Jurkat, Clone E6-1 (cell line): ENCODE measurements at places on chromosomes 6 and 20.

- DNase-seq: no peak
Observed at GRCh38 chr6:43744931-43745727, 24.9 kb upstream of the VEGFA start.

GRCh38 chr6:158452191-158452590 is 107.7 kb upstream of the TMEM181 start:
- DNase-seq: no peak

DNA sequence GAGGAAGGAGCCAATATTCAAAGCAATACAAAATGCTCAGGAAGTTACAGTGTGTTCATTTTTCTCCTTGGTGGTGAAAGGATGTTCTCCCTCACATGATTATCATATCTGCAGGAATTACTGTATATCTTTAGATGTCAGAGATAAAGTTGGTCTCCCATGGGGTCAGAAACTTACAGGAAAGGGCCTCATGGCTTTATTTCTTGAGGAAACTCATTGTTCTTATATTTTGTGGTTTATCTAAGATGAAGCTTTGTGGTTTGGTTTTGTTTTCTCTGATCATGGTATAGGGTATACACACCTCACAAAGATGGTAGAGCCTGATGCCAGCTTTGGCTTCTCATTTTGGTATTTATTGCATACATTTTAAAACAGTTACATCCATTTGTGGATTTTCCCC is 100.5 kb upstream of the STXBP5 start:
- DNase-seq: no peak

DNA sequence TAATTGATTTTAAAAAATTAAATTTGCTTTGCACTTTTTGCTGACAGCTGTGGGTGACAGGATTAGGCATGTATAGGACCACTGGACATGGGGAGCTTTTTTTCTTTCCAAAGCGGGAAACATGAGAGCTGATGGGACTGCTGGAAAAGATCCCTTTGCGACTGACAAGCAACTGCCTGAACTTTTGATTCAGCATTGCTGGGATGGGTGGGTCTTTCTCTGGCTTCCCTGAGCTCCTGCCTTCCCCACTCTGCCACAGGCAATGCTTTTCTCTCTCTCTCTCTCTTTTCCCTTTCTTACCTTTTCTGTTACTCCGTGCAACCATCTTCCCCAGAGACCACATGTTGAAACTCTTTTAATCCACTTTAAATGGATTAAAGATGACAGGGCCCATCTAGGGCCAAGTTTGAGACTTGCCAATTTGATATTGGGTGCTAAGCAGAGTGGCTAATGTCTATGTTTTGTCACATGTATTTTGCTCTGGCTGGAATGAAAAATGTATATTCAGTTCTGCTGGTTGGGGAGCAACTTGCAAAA is 33.5 kb upstream of the TPD52L1 start:
- no peak for DNase-seq

DNA sequence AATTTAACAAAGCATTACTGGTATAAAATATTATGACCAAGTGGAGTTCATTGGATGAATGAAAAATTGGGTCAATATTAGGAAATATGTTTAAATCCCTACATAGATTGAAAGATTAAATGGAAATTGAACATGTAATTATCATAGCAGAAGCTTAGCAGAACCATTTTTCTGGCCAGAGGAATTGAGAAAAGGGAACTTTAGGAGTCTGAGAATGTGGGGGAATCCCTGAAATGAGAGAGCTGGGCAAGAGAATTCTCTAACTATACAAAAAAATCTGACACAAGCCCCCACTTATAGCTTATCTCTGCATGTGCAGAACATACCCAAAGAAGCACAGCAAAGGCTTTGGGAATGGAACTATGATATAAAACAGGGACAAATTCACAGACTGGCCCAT is 67.4 kb upstream of the ARHGAP18 start:
- DNase-seq: no peak

GRCh38 chr6:149233056-149233715 is 84.3 kb upstream of the TAB2 start:
- peak; percentile 22 for DNase-seq
